GM18507 (cell line): ENCODE measurements at places on chromosomes 1 and 21.

DNA sequence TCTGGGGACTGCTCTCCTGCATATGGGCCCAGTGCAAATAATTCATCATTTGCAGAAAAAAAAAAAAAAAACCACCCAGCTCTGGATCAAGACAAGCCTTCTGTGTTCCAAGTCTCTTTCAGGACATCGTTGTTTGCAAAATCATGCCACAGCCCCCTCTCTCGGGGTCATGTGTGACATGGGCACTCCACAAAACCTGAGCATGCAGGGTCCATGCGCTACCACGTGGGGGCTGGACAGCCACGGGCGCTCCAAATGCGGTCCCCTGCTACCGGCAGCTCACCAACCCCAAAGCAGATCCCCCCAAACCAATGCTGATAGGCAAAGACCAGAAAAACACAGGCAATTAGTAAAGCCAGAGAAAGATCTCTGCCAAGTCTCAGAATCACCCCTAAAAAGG, 17.6 kb downstream of the NPHP4 start:
- no peak for DNase-seq

GRCh38 chr1:110218739-110219138, 8.6 kb downstream of the KCNC4 start:
- DNase-seq, result no peak

GRCh38 chr1:17207966-17208418, 3.1 kb downstream of the PADI1 start:
- DNase-seq, result peak; percentile 59

DNA sequence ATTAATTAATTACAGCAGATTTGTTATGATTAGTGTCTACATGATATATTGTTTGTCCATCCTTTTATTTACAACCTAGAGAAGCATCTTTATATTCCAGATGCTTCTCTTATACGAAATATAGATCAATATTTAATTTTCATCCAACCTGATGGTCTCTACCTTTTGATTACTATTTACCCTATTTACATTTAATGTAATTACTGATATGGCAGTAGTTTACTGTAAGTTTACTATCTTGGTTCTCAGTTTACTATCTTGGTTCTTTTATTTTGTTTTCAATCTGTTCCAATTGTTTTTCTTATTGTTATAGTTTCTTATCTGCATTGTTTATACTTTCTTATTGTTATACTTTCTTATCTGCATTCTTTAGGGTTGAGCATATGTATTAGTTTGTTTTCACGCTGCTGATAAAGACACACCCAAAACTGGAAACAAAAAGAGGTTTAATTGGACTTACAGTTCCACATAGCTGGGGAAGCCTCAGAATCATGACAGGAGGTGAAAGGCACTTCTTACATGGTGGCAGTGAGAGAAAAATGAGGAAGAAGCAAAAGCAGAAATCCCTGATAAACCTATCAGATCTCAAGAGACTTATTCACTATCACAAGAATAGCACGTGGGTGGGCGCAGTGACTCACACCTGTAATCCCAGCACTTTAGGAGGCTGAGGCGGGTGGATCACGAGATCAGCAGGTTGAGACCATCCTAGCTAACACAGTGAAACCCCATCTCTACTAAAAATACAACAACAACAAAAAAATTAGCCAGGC, 28.9 kb downstream of the FAF1 start:
- DNase-seq, result no peak

- DNase-seq, result no peak
These were observed 1.0 kb downstream of the RD3 start for GRCh38 chr1:211490821-211491415.

- no peak for DNase-seq
These were observed 181.2 kb upstream of the SNX7 start for GRCh38 chr1:98480271-98480670.

DNA sequence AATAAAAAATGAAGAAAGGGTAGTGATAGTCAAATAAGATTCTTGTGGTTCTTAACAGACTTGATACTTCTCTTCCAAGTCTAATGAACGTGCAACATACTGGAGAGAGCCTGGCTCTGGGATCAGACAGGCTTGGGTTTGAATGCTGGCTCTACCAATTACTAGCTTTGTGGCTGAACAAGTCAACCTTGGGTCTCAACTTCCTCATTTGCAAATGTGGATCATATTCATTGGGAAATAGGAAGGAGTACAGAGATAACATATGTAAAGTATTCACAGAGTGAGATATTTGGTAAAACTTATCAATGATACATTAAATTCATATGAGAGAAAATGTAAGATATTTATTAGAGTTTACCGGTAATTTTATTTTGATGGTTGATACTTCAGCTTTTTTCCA, 2.0 kb downstream of the EDEM3 start:
- no peak for DNase-seq

GRCh38 chr1:204157962-204158361, 6.1 kb upstream of the ETNK2 start:
- DNase-seq, result no peak

DNA sequence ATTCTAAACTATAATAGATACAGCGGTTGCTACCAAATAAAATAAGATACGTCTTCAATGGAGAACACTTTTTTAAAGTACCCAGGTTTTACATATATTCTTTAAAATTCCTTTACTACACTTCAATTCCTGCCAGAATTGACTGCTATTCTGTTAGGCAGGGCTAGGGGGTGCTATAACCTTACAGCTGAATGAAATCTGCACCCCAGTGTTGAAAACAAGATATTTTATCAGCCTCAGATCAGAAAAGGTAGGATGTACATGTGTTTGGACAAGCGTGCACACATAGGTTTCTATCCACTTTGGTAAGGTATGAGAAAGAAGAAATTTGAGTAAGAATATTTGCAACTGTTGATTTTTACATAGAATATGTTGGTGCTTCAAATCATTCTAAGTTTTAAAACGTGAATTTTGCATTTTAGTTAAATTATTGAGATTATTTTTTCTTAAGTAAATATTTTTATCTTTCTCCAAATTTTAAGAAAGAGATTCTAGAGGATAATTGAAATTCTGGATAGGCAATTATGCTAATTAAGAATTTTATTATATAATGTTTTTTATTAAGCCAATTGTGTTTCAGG, 490.8 kb upstream of the ADGRL4 start:
- DNase-seq, result peak; percentile 22

- no peak for DNase-seq
These were observed 10.8 kb downstream of the OSBPL9 start for GRCh38 chr1:51627672-51628071.

DNA sequence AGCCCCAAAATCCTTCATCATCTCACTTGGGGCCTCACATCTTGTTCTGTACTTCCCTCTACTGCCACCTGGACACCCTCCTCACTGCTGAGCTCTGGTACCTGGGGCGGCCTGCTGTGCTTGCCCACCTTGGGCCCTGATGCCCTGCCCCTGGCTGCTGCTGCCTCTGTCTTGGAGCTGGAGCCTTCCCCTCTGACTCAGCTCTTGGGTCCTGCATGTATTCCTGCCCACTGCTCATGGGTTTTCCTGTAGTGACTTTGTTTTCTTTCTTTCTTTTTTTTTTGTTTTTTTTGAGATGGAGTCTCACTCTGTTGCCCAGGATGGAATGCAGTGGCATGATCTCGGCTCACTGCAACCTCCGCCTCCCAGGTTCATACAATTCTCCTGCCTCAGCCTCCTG, 37.5 kb downstream of the TRAPPC10 start:
- no peak for DNase-seq

DNA sequence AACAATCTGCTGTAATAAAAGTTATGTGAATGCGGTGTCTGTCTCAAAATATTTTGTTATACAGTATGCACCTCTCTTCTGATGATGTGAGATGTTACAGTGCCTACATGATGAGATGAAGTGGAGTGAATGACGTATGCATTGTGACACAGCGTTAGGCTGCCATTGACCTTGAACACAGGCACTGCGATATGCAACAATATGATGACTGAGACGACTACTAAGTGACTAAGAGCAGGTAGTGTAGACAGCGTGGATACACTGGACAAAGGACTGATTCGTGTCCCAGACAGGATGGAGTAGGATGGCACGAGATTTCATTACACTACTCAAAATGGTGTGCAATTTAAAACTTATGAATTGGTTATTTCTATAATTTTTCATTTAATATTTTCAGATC, 8.4 kb downstream of the SGIP1 start:
- DNase-seq, result no peak

DNA sequence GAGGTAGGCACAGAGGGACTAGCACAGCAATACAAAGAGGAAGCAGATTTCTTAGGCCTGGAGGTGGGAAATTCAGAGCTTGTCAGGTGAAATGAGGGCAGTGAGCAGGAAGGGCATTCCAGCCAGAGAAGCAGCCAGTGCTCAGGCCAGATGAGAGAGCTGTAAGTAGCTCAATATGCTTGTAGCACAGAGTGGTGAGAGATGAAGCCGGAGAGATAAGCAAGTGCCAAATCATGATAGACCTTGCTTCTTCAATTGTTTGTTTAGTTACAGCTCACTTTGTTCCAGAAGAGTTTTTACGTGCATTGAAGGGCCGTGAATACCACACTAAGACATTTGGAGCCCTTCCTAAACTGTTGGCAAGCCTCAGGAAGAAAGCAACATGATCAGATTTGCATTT, 42.0 kb upstream of the ADAMTS1 start:
- no peak for DNase-seq

DNA sequence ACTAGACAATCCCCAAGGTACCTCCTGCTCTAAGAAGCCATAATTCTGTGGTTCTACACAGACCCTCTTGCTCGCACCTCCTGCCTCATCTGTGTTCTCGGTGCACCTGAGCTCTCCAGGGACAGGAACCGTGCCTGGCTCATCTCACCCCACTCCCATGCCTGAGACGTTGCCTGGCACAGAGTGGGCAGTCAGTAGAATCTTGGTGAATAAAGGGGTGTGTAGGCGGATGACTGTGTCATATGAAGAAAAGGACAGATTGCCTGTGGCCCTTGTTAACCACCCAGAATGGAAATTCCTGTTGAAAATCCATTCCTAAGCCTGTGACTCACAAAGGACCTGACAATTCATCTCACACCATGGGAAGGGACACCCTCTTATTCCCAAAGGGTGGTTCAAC, 92.9 kb downstream of the KCNN3 start:
- DNase-seq, result no peak

DNA sequence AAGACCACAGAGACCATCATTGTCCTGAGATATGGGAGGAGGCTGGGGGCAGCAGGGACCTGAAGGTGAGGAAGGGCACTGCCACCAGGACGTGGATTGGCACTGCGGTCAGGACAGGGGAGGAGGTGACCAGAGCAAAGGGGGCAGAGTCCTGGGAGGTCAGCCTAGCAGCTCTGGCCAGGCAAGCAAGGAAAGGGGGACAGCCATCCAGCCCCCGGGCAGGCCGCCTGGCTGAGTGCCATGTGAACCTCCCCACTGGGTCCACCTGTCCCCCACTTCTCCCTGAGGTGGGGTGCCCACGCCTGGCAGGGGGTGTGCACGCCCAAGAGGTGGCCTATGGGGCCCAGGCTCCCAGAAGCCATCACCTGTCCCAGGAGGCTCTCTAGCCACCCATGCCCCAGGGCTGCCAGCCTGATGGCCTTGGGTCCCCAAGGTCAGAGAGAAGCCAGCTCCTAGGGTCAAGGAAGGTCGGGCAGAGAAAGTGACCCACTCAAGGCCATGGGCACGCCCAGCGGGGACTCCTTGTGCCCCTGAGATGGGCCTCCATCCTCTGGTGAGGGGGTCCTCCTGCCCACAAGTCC, 17.6 kb upstream of the PTTG1IP start:
- DNase-seq, result no peak

GRCh38 chr1:54265659-54266058, 65.7 kb downstream of the MRPL37 start:
- no peak for DNase-seq

DNA sequence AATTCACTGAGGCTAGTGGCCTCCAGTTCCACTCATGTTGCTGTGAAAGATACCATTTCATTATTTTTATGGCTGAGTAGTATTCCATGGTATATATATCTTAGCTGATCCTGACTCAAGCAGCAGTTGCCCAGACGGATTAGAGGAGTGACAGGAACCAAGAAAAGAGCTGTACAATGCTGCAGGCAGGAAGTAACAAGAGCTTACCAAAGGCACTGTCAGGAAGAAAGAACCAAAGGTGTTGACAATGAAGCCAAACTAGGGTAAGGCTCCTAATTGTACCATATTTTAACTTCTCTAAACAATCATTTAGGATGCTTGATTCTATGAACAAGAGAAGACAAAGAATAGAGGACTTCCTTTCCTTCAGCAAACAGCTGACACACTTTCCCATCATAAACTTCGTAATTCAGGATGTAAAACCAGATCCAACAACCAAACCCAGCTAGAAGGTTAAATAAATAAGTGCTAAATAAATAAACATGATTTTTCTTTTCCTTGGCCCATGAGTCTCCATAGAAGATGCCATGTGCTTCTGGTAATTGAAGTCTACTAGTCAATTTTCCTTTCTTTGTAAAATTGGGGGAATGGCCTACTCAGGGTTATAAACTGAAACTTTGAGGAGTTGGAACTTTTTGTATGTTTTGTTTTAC, 248.2 kb upstream of the SGIP1 start:
- no peak for DNase-seq

- DNase-seq, result no peak
These were observed 27.8 kb downstream of the SLC26A9 start for GRCh38 chr1:205915354-205915990.

GRCh38 chr21:27425172-27425571, 458.3 kb upstream of the ADAMTS5 start:
- no peak for DNase-seq

GRCh38 chr1:101431956-101432510, 195.2 kb downstream of the S1PR1 start:
- DNase-seq, result no peak

DNA sequence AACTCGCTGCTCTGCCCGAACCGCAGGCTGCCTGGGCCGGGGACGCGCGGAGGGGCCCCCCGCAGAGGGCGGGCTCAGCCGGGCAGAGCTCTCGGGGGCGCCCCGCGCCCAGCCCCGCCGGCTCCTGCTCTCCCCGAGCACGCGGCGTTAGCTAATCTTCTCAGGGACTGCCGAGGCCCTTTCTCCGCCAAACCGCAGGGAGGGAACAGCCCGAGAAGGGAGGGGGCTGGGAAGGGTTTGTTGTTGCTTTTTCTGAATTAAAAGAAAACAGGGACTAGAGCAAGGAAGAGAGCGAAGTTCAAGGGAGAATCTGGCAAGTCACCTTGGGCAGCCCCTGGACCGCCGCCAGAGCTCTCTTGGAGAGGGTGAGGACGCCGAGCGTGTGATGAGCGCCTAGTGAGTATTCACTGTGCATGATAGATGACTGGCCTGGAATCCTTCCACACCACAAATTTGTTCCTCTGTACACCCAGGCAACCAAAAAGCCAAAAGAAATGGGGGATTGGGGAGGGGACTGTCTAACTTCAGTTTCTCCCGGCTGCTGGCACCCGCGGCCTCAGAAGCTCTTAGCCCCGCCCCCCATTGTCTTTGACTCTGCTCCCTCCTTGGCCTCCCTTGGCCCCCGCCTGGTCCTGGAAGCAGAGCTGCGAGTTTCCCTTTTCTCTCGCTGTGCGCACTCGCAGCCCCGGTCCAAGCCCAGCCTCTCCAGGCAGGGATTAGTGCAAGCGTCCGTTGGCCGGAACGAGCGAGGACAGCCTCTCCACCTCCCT, 19.7 kb upstream of the LMX1A start:
- no peak for DNase-seq

DNA sequence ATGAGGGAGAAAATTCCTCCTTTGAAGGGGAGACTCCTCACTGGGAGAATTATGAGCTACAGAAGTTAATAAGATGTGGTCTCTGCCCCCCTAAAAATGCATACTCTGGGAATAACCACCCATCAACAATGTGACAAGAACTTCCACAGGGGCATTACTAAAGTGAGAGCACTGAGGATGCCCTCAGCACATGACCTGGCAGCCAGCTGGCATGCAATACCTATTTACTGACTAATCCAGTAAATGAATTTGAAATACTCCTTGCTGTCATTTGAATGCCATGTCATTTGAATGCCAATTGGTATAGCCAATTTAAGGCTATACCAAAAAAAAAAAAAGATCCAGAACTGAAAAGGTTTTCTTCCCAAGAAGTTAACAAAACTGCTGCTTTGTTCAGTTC, 30.8 kb downstream of the PLPP3 start:
- DNase-seq, result no peak
